CD4-positive, alpha-beta T cell treated with Interleukin-12 subunit alpha and Interleukin-12 subunit beta, for 1 hour (primary cell): ENCODE measurements at places on chromosomes 5 and 9.

GRCh38 chr5:116671211-116671736 lies 96.7 kb upstream of the SEMA6A start:
- DNase-seq: no peak

DNA sequence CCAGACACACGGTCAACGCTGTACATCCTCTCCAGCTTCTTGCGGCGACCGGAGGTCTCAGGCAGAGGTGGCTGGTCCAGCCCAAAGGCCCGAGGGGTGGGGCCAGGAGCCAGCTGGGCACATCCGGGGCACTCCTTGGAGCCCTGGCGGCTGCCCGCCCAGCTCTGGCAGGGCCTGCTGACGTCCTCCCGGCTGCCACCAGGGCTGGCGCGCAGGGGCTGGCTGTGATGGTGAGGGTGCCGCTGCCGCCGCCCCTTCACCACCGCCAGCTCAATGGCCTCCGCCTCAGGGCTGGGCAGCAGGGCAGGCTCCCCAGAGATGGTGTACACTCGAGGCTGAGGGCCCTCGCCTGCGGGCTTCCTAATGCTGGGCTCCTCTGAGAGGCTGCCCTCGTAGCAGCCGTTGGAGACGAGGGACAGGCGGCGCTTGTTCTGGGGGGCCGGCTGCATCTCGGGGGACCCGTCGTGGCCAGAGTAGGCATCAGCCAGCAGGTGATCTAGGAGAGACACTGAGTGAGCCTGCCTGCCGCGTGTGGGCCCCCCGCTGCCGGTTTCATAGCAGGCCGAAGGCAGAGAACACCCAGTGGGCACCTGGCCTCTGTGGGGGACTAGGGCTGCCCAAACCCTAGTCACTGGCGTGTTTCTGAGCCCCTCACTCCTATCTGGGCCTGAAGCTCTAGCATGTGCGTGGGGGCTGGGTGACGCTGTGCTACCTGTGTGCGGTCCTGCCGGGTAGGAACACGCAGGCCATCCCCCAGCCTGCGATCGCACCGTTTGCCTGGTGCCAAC lies 1.5 kb downstream of the NSMF start:
- no peak for DNase-seq

DNA sequence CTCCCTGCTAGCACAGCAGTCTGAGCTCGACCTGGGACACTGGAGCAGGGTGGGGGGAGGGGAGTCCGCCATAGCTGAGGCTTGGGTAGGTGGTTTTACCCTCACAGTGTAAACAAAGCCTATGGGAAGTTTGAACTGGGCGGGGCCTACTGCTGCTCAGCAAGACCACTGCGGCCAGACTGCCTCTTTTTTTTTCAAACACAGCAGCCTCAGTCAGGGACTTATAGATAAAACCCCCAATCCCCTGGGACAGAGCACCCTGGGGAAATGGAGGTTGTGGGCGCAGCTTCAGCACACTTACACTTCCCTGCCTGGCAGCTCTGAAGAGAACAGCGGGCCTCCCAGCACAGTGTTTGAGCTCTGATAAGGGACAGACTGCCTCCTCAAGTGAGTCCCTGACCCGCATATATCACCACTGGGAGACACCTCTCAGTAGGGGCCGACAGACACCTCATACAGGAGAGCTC lies 151.1 kb upstream of the APC start:
- DNase-seq: no peak

- no peak for DNase-seq
Measured at GRCh38 chr9:13904746-13905145, 409.2 kb downstream of the NFIB start.

DNA sequence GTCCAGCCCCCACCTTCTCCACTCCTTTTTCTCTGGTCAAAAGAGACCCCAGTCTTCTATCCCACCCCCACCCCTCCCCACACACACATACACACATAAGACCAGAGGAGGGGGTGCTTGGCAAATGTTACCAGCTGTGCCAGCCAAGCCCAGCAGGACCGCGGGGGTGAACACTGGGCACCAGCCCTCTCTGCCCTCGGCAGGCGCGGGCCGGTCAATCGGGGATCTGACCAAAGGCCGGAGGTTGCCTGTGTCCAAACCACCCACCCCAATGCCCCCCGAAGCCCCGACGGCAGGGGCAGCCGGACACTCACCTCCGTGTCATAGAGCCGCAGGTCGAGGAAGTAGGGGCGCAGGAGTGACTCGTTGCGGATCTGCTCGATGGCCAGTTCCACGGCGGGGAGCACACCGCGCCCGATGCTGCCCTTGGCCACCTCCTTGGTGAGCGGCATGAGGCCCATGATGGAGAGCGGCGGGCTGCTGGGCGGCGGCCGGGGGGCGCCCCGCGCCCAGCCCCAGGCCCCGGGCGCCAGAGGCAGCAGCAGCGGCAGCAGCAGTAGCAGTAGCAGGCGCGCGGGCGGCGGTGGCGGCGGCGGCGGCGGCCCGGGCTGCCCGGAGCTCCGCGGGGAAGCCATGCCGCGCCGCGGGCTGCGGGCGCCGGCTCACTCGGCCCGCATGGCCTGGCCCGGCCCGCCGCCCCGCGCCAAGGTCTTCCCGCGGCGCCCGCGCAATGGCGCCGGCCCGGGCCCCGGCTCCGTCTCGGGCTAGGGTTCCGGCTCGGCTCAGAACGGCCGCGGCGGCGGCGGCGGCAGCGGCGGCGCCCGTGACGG lies 417 bp downstream of the GABBR2 start:
- DNase-seq: no peak

- DNase-seq: no peak
Measured at GRCh38 chr9:121839726-121840500, 188.5 kb downstream of the DAB2IP start.

GRCh38 chr9:8863069-8863468 lies 1063.5 kb upstream of the DMAC1 start:
- DNase-seq: no peak

DNA sequence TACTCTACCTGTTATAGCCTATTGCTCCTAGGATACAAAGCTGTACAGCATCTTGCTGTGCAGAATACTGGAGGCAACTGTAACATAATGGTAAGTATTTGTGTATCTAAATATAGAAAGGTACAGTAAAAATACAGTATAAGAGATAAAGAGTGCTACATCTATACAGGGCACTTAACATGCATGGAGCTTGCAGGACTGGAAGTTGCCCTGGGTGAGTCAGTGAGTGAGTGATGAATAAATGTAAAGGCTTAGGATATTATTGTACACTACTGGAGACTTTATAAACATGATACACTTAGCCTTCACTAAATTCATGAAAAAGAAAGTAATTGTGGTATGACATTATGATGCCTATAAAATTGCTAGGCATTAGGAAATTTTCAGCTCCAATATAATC lies 65.5 kb upstream of the OSMR start:
- DNase-seq: no peak

- no peak for DNase-seq
Measured at GRCh38 chr5:102312586-102313370, 16.7 kb upstream of the SLCO4C1 start.

DNA sequence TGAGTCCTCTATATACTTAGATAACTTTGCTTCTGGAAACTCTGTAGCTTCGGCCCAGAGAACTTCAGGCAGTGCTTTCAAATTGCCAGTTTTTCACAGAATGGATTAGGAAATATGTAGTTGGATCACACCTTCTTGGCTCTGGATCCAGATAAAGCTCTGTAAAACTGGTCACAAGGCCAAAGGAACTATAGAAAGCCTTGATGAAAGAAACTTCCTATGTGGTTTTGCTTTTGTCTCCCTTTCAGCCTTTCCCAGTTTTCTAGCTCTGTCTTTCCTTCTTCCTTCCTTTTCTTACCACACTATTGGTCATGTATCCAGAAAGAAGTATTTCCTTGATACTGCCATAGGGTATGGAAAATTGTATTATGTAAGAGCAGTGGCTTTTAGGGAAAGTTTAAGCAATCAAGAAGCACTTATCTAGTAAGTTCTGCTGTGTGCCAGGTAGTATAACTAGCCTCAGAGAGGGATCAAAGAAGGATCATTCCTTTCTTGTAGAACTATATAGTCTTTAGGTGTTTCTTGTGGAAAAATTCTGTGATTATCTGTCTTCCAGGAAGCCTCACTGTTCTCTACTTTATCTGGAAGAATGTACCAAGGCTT lies 6.3 kb downstream of the GPR21 start:
- no peak for DNase-seq

- no peak for DNase-seq
Measured at GRCh38 chr5:120255214-120255613, 208.9 kb upstream of the PRR16 start.

GRCh38 chr9:12958708-12959107 lies 183.9 kb downstream of the LURAP1L start:
- no peak for DNase-seq

DNA sequence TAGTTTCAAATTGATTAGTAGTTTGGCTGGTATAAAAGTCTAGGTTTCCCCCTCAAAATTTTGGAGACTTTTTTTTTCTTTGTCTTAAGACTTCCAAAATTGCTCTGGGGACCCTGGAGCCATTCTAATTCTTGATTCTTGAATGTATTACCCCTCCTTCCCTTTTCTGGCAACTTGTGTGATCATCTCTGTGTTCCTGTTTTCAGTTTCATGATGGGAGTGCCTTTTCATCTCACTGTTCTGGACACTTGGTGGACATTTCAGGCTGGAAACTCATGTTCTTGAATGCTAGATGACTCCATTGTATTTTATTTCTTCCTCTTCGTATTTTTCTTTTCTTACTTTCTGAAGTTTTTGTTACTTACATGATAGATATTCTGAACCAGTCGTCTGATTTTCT lies 57.3 kb upstream of the LRRC70 start:
- no peak for DNase-seq

DNA sequence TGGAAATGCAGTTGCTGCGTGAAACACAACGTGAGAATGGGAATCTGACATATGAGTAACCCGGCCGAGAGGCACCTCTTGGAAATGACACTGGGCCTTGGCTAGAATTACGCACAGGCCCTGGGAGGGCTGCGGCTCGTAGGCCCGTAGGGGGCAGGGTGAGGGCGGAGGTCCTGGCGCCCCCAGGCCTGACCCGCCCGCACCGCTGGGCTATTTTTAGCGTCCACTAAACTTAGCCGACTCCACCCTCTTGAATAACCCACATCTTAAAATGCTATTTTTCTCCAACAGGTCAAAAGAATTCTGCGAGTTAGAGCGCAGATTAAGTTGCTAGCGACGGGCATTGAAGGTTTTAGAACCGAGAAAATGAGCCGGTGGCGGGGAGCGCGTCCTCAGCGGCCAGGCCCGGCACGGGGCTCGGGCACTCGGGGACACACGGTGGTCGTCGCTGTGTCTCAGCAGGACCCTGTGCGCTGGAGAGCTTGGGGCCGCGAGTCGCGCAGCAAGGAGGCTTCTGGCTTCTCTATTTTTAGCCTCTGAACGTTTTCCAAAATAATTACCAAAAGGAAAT lies 168.5 kb downstream of the AUH start:
- peak; percentile 44 for DNase-seq

GRCh38 chr5:115333164-115333563 lies 36.7 kb upstream of the CCDC112 start:
- DNase-seq: no peak

GRCh38 chr9:69173497-69173890 lies 583 bp upstream of the TJP2 start:
- no peak for DNase-seq

- DNase-seq: no peak
Measured at GRCh38 chr9:75615284-75615683, 275.2 kb upstream of the PCSK5 start.

- no peak for DNase-seq
Measured at GRCh38 chr5:147949711-147950573, 43.6 kb upstream of the C5orf46 start.

DNA sequence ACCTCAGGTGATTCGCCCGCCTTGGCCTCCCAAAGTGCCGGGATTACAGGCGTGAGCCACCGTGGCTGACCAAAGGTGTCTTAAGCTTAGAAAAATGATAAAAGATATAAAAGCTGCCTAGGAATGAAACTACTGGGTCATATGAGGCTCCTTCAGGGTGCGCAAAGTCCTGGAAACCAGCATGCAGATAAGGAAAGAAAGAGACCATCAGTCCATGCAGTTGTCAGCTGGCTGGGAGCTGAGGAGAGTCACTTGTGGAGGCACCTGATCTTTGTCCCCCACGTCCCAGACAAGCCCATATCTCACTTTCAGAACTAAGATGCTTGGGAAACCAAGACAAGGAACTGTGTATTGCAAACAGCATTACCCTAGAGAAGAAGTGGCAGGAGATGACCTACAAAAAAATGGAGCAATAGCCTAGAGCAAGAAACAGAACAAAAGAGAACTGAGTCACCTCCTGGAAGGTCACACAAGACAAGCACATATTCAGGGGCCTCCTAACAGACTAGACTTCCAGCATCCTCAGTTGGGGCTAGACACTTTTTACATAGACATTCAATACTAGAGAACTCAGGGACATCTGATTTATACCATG lies 2.8 kb upstream of the CCDC125 start:
- DNase-seq: no peak

- no peak for DNase-seq
Measured at GRCh38 chr5:176538989-176539384, 1.8 kb upstream of the RNF44 start.

DNA sequence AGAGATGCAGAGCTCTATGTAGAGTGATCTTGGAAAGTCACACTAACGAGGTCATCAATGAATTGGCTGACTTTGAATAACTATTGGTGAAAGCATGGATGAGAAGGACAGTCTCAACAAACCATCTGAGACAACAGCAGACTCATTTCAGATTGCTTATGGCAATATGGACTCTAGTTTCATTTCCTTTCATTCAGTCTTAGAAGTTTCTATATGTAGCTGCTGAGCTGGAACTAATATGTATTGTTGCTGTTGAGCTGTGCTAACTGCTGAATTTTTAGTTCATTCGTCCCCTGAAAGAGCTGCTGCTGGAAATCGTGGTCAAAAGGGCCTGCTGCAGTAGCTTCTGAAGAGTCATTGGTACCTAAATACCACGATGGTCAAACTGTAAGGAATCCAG lies 31.3 kb downstream of the TNFSF15 start:
- DNase-seq: no peak

DNA sequence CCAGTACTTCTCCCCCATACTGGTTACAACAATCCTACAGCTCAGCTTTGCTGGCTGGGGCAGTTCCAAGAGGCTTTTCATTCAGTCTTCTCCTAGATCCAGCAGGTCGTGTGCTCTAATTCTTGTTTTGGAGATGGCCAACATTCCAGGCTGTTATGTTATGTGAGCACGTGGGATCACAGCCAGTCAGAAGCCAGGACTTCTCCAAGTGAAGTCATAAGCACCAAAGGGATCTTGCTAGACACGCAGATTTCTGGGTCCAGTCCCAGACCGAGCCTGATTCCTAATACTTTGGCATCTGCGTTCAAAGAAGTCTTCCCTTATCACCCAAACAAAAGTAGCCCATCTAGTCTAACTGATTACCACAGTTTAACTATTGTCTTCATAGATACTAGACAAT lies 1.4 kb upstream of the LARP1 start:
- DNase-seq: no peak

- DNase-seq: no peak
Measured at GRCh38 chr5:33657804-33658440, 217.2 kb downstream of the TARS1 start.

DNA sequence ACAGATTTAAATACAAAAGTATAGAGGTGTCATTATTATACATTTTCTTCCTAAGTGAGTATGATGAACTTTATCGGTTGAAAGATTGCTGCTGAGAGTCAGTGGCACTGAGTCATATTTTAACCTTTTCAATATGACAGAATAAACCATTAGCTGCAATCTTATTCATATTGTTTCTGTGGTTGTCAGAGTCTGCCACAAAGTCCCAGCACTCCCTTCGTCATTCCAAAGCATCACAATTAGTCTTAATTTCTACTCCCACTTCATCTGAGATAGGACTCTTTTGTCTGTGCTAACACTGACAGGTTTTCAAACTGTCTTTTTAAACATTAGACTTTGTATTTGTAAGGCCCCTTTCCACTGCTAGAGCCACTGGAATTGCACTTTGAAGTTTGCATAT lies 656.9 kb downstream of the MTRR start:
- no peak for DNase-seq

GRCh38 chr5:148060881-148061280 lies 2.9 kb upstream of the SPINK5 start:
- no peak for DNase-seq
